ENCODE measurements at places on chromosomes 6 and 20.
A peak's percentile ranks its signal among the peaks of the same experiment; 100 is the strongest.

- no peak for DNase-seq
These were observed 151.5 kb downstream of the BTBD3 start for GRCh38 chr20:12069181-12069580.

GRCh38 chr6:12022953-12023388 lies 10.9 kb downstream of the HIVEP1 start:
- DNase-seq: peak; percentile 58

DNA sequence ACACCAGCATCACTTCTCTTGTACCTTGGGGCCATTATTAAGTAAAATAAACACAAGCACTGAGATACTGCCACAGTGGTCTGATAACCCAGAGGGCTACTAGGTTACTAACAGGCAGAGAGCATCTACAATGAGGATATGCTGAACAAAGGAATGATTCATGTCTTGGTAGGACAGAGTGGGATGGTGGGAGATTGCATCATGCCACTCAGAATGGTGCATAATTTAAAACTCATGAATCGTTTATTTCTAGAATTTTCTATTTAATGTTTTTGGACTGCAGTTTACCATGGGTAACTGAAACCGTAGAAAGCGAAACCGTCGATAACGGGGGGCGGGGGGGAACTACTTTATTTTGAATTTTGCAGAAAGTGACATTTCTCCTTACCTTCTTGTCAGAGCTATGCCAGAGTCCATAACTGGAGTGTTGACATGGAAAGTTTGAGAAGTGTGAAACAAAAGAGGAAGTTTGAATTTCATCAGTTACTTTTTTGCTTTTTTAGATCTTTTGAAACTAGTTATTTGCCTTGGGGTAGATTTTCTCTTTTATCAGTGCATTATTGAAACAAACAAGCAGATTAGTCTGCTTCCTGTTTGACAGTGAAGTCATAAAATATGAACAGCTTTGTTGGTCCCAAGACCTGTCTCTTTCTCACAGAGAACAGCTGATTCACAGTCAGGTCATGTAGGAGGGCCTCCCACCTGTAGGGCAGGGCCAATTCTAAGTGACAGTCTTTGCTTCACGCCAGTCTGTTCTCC lies 124.9 kb downstream of the KLHL32 start:
- no peak for DNase-seq

DNA sequence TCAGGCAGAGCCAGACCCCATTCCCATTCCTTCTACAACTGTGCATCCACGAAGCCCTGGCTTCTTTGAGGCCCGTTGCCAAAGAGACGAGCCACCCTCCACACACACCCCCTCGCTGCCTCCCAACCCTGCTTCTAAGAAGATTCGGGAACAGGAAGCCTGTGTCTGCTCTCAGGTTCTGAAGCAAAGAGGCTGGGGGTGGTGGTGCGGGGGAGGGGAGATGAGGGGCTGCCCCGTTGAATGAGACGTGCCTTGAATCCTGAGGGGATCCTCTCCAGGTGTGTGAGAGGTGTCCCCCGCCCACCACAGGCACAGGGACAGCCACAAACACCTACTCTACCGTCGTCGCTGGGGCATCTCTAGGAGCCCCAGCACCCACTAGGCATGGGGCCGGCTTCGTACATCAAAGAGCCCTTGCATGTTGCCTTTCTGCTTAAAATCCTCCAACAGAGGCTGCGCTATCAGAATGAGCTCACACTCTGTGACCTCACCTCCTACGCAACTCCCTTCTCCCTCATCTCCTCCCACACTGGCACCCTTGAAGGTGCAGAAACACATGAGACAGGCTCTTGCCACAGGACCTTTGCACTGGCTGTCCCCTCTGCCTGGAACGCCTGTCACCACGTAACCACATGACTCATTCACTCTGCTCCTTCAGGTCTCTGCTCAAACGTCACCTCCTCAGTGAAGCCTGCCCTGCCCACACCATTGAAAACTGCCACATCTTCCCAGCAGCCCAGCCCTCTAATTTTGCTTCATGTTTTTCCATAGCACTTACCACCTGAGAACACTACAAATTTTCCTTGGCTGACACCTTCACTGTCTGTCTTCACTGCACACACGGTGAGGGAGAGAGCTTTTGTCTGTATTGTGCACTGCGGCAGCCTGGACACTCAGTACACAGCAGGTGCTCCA lies 58.5 kb downstream of the PREX1 start:
- no peak for DNase-seq

DNA sequence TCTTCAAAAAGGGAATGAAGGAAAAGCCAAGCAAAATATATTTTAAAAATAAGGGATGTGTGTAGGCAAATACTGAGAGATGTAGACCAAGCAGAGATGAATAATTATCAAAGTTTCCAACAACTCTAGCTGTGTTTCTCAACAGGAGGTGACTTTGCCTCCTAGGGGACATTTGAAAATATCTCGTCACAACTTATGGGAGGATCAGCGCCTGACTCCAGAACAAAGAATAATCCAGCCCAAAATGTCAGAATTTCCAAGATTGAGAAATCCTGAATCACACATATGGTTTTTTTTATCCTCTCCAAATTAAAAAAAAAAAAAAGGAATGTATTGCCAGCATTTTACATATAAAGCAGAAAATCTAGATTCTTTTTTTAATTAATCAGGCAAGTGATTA lies 241.2 kb upstream of the ZFP64 start:
- DNase-seq: no peak

- no peak for DNase-seq
These were observed at the start of gene ACSS1 for GRCh38 chr20:25058051-25058846. Gene ACSS1, minus strand, starts transcription at chr20:25058139. Its CDS starts 37 bp downstream, at chr20:25058102.

DNA sequence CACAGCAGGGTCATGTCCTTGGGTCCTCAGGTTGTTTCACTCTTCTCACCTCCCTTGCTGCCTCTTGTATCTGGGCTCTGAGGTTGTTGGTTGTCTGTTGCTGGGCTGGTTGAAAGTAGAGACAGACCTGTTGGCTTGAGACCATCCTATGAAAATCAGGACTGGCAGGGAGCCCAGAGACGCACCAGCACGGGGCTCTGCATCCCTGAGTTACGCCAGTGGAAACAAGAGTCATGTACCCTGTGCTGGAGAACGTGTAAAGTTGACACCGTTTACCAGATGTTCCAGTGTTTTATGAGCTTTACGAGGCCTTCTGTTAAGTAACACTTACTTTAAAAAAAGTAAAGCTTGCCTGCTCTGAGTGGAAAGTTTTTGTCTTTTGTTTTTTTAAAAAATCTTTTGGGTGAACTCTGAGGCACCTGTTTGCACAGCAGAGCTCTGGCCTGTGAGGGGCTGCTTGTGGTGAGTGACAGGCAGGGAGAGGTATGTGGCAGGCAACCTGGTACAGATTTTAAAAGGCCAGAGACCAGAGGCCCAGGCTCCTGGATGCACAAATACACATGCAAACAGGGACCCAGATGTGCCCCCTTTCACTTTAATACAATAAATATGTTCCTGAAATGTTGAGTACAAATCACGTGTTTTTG lies 260.0 kb upstream of the SUPT3H start:
- no peak for DNase-seq

GRCh38 chr6:131947986-131948661 lies 3.0 kb downstream of the CCN2 start:
- DNase-seq: no peak

DNA sequence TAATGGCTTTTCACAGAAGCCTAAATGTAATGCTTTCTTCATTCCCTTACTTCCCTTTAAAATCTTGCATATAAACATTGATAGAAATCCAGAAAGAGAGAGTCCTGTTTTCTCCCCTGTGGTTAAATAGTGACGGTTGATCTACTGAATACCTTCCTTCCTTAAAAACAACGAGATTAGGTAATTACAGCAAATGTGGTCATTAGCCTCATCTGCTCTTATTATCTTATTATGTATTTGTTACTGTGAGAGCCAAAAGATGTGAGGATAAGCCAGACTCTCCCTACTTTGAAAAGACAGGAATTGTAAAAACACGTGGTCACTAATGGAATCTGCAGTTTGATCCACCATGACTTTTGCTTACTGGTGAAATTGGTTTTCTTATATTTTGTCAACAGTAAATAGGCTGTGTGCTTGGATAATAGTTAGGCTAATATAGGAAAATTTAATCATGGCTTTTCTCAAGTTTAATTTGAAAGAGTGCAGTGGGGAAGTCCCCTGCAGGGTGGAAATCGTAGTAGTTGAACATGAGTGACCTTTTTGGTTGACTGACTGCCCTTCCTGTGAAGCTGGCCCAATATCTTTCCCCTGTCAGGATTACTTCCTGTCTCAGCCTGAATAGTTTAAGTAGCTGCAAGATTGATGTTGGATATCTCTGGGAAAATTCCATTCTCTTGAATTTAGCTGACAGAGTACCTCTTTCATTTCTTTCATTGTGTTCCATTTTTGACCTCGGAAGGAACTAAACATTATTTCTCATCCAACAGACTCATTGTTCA lies 62.8 kb downstream of the JARID2 start:
- DNase-seq: no peak

DNA sequence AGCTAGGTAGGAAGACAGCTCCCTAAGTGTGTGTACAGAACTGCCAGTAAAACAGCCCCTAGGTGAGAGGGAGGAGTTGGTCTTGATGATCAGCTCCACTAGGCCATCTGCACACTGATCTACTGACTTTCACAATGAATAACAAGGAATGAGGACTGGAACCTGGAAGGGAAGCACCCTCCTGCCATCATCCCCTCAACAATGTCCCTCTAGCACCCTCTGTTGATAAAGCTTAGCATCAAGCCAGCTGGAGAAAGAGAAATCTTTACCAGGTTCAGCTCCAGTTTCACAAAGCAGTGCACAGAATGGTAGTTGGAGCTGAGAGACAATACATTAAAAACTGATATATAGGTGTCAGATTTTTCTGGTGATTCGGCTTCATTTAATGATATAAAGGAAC lies 57.2 kb upstream of the IRAK1BP1 start:
- DNase-seq: peak; percentile 13

GRCh38 chr6:105892577-105893262 lies 193.4 kb upstream of the PRDM1 start:
- no peak for DNase-seq

GRCh38 chr6:28710466-28711191 lies 184.9 kb downstream of the GPX5 start:
- no peak for DNase-seq

DNA sequence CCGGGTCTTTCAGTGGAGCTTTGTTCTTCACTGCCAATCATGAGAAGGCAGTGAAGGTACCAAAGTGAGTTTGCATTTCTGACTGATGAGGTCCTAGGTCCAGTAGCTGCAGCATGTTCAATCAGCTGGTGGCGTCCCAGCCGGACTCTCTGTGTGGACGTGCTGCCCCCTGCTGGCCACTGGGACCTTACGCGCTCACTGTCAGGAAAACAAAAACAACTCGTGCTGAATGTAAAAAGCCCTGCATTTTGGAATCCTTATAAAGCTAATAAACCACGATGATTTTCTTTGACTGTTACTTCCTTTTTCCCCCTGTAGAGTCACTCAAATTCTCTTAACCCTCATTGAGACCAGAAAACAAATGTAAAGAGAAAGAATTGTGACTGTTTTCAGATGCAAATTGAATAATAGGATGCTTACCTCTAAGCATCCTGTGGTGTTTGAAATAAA lies 4.9 kb upstream of the CD24 start:
- peak; percentile 20 for DNase-seq

GRCh38 chr6:125301435-125302391 lies at the start of gene HDDC2:
Gene HDDC2, minus strand, starts transcription at chr6:125301967. Its CDS starts 35 bp downstream, at chr6:125301932.
- DNase-seq: no peak

Data from NCI-H524 treated with DMSO at 0.1 percent for 48 hours (cell line).